ENCODE measurements at places on chromosomes 4 and X.

DNA sequence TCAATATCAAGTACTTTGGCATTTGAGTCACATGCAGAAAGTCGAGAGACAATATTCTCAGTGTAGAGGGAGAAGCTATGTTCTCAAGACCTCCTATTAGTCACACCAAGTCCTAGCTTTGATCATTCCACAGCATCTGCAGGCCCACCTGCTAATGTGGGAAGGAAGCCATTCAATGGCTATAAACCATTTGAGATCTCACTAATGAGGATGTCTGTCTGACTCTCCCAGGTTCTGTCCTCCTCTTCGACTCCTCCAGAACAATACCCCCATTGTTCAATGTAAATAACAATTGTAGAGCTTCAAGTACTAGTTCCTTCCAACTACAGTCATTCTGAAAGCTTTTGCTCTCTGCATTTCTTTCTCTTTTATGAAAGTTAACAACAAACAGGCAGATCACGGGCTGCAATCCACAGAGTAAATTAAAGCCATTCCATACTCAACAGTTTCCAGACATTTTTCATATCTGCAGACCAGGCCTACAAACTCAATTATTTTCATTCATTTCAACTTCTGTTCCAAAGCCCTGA lies 140.2 kb upstream of the EDNRA start:
- DNase-seq = no peak

DNA sequence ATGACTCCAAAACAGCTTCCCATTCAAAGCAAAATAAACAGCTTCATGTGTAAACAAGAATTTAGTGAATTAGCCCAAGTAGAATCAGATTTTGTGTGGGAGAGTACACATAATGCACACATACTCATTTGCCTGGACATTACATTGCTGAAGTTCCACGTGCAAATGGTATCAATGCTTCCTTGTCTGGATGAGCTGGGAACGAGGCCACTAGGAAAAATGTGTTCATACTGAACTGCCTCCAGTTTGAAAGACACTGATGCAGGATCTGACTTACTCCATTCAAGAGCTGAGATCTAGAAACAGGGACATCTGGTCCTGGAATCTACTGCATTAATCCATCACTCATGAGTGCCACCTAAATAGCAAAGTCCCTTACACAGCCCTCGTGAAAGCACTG lies 228.0 kb downstream of the APBB2 start:
- DNase-seq = no peak

DNA sequence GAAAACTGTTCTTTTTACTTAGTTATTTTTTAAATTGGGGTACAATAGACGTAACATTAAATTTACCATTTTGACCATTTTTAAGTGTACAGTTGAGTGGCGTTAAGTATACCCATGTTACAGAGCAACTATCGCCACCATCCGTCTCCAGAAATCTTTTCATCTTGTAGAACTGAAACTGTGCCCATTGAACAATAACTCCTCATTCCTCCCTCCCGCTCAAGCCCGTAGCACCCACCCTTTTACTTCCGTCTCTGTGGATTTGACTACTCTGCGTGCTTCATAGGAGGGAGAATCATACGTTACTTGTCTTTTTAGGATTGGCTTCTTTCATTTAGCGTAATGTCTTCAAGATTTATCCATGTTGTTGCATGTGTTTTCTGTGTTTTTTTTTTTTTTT lies 55.3 kb downstream of the TMEM131L start:
- DNase-seq = no peak

DNA sequence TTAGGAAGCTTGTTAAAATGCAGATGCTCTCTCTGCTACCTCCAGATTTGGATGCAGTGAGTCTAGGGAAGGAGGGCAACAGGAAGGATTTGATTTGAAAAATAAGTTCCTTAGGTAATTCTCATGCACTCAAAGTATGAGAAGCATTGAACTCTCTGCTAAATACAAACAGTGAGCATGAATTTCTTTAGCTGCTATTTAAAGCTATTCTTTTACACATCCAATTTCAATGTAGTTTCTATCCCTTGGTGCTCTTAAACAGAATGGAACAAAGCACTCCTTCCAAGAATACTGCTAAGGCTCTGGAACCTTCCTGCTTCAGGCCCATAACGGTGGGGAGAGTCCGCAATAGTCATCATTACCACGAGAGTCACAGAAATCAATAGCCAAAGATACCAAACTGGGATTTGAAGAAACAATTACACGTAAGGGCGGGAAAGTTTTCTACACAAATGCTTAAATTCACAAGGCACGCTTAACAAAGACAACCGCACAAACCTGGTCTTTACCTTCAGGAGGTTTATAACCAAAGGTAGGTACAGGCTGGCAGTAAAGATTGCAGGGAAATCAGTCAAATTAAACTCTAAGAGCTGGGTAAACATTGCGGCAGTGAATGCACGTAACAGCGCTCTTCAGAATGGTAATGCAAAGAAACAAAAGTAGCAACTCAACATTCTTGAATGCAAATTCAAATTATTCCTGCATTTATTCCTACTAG lies 123.2 kb upstream of the NAP1L5 start:
- peak; percentile 50 for DNase-seq

DNA sequence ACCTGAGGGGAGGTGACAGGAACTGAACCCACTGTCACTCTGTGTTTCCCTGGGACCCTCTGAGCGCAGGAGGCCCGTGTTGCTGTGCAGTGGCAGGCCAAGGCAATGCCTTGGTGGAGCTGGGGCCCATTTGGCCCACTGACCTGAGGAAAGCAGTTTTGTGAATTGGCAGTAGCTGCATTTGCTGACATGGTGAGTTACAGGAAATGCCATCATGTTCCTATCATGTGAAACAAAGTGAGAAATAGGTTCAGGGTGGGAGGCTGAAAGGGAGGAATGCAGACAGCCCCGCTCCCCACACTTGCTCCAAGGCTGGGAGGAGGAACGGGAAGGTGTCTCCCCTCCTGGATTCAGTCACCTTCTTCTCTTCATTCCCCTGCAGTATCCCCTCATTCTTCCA lies 146.1 kb downstream of the PTTG2 start:
- no peak for DNase-seq

- no peak for DNase-seq
Observed at GRCh38 chr4:106424426-106424825, 55.8 kb upstream of the GIMD1 start.

GRCh38 chr4:174467107-174467506 lies 55.2 kb downstream of the HPGD start:
- no peak for DNase-seq

DNA sequence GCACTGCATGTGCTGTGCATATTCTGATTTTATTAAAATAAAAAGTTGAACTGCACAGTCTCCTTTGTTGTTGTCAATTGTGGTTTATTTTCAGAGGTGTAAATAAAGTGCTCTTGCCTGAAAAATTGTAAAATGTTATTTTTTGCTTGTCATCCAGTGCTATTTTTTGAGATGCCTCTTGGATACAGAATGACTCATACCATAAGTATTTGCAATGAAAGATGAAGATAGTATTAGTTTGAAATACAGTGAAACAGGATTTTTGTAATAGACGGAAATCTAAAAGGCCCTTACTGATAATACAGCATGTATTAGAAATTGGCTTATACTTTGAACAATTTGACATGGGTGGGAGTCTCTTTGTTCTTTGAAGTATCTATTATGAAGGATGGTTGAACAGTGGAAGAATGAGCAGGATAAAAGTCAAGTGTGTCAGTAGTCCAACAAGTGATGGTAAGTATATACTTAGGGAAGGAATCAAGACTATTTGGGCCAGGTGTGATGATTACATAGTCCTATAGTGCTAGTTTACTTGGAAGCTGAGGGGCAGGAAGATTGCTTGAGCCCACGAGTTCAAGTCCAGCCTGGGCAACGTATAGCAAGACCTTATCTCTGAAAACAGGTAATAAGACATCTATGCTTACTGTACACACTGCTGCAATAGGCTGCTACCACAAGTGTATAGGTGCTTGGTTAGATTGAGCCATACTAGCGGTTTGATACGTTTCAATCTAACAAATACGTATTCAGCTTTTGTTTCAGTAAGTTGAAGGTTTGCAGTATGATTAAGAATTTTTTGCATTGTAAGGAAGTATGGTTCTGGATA lies 16.4 kb downstream of the DDX3X start:
- DNase-seq = no peak

DNA sequence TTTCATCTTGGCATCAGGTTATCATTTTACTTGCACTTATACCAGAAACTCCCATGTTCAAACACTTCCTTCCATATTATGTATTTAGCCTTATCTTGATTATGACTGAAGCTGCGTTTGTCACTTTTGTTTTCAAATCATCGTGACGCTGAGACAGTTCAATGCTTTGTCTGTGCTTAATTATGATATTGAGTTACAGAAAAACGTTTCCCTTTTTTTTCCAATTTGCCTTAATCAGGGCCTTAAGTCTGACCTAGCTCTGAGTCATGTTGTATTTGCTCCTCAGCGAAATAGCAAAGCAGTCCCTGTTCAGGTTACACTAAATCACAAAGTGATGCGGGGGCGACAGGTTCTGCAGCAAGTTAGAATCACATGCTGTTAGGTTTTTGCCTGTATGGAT lies 254.7 kb downstream of the AFF2 start:
- DNase-seq = no peak

DNA sequence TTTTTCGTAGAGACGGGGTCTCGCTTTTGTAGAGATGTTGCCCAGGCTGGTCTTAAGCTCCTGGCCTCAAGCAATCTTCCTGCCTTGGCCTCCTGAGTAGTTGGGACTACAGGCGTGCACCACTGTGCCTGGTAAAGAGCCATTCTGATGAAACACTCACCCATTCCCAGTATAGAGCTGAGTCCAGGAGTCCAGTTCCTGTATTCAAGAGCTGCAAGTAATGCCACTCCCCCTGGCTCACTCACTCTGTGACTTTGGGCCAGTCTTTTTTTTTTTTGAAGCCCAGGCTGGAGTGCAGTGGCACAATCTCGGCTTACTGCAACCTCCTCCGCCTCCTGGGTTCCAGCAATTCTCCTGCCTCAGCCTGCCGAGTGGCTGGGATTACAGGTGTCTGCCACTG lies 3.5 kb downstream of the CCDC22 start:
- no peak for DNase-seq

DNA sequence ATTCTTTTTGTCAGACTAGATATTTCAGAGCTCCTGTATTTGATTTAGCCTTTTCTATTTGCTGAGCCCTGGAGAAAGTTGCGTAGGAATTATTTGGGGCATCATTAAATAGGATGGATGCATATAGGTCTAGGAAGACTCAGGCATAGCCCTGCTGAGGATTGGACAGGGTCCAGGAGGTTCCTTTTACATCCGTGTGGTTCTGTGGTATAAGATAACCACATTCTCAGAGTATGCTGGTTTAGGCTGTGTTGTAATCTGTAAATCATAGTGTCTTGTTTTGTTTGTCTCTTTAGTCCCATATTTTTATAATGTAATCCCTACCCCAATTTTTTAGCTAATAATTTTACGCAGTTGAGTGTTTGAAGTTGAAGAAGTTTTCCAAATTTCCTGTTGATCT lies 513.7 kb downstream of the RPA4 start:
- no peak for DNase-seq

DNA sequence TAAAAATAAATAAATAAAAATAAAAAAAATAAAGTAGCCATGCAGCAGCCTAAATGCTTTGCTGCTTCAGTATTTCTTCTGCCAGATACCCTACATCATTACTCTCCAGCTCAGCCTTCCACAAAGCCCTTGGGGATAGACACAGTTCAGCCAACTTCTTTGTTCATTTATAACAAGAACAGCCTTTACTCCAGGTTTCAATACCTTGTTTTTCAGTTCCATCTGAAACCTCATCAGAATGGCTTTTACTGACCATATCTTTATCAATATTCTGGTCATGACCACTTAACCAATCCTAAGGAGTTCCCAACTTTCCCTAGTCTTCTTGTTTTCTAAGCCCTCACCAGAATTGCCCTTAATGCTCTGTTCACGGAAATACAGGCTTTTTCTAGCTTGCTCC lies 128.3 kb upstream of the MED14 start:
- no peak for DNase-seq

GRCh38 chr4:14064984-14065383 lies 437.5 kb upstream of the BOD1L1 start:
- DNase-seq = no peak

- no peak for DNase-seq
Observed at GRCh38 chr4:118834070-118834469, 1.9 kb downstream of the SEC24D start.

DNA sequence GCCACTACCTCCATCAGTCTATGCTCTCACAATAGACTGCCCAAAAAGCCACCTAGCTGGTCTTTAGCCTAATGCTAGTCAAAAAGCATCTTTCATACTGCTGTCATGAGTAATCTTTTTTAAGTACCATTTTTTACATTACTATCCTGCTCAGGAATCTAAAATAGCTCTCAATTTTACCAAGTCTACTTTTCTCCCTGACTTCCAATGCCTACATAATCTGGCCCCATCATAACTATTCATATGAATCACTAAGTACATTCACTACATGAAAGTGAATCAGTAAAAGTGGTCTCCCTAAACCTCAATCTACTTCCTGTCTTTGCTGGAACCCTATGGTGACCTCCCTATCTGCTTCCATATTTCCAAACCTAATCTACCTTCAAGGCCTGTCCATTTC lies 105.9 kb downstream of the THOC2 start:
- no peak for DNase-seq

GRCh38 chrX:88072339-88073030 lies 554.9 kb downstream of the KLHL4 start:
- no peak for DNase-seq

DNA sequence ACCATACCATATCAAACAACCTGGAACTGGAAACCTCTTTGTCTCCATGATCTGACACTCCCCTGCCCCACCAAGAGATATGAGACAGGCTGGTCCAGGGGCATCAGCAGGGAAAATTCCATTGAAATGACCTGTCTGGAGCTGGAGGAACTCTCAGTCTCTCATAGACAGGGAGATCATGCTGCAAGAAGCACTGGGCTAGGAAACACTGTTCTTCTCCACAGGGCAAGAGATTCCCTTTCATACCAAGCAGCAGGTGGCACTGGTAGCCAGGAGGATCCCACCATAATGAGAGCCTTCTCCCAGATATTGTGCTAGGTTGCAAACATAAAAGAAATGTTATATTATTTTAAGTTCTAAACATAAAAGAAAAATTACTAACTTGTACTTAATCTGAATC lies 14.5 kb upstream of the NALF2 start:
- no peak for DNase-seq

DNA sequence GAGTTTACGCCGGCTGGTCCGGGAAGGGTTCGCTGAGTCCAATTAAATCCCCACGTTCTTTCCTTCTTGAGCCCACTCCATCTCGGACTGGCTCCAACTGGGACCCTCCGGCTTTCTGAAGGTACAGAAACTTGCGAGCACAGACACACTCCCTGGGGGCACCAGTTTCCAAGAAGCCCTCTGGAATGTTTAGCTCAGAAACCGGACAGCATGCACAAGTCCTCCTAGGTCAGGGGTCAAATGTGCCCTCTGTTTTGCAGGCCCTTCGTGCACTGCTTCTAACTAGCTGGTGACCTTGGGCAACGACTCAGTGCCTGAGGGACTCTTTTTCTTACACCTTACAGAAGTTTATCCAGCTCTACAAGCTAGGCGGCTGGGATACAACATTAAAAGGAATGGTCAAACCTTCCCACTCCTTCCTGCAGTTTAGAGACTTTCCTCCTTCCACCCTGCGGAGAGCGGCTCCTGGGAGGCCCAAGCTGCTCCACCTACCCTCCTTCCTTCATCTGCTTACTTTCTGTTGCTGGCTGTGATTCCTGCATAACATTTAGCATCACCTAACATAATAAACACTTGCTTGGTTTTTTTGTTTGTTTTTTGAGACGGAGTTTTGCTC lies 275.5 kb downstream of the BCOR start:
- no peak for DNase-seq
